OCI-LY7 (cell line): ENCODE measurements at places on chromosomes 11 and 22.

DNA sequence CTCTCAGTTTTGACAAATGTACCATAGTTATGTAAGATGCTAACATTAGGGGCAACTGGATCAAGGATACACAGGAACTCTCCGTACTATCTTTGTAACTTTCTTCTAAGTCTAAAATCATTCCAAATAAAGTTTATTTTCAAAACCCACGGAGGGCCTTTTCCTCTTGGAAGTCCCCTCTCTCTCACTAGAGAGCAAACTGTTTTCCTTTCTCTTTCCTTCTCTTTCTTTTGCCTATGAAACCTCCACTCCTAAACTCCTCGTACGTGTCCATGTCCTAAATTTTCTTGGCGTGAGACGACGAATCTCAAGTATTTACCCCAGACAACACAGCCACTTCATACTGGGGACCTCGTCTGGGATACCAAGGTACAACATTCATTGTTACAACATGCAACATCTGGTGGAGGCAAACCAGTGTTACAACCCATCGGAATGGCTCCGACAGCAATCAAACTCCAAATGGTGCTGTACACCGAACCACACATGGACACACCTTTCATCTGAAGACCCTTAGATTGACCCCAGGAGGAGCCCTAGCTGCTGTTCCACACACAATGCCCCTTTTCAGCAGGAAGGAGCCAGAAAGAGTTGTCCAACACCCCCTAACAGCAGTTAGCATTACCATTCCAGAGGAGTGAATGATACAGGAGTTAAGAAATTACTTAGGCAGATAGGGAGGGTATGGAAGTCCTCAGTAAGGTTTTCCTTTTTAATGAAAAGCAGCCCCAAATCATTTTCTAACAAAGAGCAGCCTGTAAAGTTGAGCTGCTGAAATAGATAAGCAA, 108.1 kb downstream of the SGSM3 start:
- DNase-seq: no peak

- peak; percentile 67 for DNase-seq
These were observed 4.7 kb downstream of the LTBP3 start for GRCh38 chr11:65553301-65554001.

DNA sequence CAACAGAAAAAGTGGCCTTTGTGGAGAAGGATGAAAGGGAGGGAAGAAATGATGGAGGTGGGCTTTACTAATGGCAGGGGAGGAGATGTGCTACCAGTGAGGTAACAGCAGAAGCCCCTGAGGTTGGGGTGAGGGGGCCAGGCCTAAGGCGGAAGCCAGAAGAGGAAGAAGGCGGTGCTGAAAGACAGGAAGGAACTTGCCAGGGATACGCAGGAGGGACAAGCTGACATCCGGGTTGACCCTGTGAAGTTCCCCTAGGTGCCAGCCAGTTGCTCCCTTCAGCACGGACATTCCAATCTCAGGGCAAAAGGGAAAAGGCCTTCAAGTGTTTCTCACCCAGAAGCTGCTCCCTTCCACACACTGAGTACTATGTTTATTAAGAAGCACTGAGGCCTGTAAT, 2.3 kb upstream of the TIRAP start:
- DNase-seq: peak; percentile 44

GRCh38 chr11:116529271-116529670, 243.5 kb downstream of the BUD13 start:
- DNase-seq: no peak

GRCh38 chr11:13003736-13004493, 5.2 kb upstream of the RASSF10 start:
- no peak for DNase-seq

- DNase-seq: no peak
These were observed 322.7 kb upstream of the PLET1 start for GRCh38 chr11:112583261-112583893.
